SJSA1 (cell line): ENCODE measurements at places on chromosomes 1 and 21. TPM values are rescaled to one million over a fixed set of nuclear protein-coding genes. Genes with fewer than 3 reads are reported as not detected.

TARDBP gene
- 35.1 and 96.3 TPM in 2 replicates for total RNA-seq

ZFP69B gene
- total RNA-seq: 2.3 and 4.2 TPM in 2 replicates

MANEAL gene
- total RNA-seq: 0.95 TPM in 1 of 2 replicates, not detected in the other

C21orf91 gene
- total RNA-seq: 9.0 and 14.0 TPM in 2 replicates

TSSK3 gene
- not detected in 2 replicates for total RNA-seq

NDC1 gene
- total RNA-seq: 60.5 and 65.0 TPM in 2 replicates

NEXN gene
- total RNA-seq: 31.4 and 36.0 TPM in 2 replicates

RNASEL gene
- total RNA-seq: 8.8 and 11.5 TPM in 2 replicates

SMCP gene
- not detected in 2 replicates for total RNA-seq

AIRE gene
- not detected in 2 replicates for total RNA-seq

HSPB7 gene
- total RNA-seq: not detected in 2 replicates

GRCh38 chr1:244050014-244050834 is 859 bp upstream of the ZBTB18 start:
- DNase-seq: no peak

- no peak for DNase-seq
Measured at GRCh38 chr1:156151093-156151688, 2.2 kb upstream of the SEMA4A start.

- no peak for DNase-seq
Measured at GRCh38 chr1:14975119-14975518, 178.4 kb upstream of the TMEM51 start.

DNA sequence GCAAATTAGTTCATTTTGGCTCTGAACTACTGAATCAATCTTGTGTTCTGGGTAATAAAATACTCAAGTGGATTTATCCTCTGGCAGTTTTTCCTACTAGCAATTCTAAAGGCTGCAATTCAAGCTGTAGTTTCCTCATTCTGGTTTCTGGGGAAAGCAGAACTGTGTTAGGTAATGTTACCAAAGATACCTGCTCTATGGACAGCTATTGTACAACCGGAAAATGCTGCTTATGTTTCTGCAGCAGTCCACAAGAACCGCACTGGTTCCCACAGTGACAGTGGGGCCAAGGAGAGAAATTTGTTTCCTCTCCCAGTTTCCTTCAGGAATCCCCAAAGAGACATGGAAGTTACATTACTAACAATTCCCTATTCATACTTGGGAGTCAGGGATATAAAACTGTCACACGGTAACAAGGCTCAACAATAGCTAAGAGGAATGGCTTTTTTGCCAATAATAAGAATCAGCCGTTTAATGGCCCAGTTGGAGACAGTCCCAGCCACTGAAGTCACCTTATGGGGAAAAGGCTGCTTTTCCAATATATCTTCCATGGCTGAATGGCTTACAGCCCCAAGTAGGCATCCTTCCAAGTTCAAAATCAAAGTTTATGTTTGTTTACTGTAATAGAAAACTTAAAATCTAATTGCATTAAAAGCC is 52.6 kb downstream of the PCNX2 start:
- no peak for DNase-seq

- DNase-seq: no peak
Measured at GRCh38 chr1:121471523-121471922, 286.7 kb downstream of the SRGAP2C start.

DNA sequence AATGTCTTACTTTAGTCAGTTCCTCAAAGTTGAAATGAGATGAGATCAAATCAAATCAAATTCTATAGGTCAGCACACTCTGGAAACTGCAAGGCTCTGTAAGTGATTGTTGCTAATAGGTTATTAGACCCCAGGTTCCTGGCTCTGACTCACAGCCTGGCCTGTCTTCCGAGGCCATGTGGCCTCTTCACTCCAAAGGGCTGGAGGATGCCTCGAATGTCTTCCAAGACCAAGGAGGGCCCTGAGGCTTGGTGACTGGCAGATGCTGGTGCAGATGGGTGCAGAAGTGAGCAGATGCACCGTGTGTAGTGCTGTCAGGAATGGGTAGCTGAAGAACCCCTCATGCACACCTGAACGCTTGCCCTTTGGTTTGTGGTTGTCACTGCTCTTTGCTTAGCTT is 113.4 kb downstream of the MAB21L3 start:
- DNase-seq: no peak

- DNase-seq: no peak
Measured at GRCh38 chr21:42836402-42836666, 43.0 kb downstream of the WDR4 start.

DNA sequence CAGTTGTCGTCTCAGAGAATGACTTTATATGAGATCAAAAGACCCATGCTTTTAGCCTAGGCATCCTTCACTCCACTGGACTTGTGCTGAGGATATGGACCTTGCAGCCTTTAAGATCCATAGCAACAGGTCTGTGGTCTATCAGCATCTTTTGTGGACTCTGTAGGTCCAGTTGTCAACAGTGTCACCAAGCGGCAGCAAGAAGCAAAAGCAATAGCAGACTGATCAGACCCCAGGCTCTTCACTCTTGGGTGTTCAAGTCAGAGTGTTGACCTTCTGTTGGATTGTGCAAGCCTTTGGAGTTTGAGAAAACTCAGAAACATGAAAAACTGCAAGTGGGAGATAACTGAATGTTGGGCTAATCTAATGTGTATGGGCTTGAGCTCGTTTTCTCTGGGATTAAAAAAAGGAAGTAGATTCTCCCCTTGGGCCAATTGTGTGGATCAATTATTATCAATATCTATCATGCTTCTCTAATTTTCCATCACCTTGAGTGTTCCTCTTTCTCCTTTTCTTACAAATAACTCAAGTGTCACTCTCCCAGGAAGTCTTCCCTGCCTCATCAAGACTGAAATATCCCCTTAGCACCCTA is 144.2 kb downstream of the LYPLAL1 start:
- no peak for DNase-seq

DNA sequence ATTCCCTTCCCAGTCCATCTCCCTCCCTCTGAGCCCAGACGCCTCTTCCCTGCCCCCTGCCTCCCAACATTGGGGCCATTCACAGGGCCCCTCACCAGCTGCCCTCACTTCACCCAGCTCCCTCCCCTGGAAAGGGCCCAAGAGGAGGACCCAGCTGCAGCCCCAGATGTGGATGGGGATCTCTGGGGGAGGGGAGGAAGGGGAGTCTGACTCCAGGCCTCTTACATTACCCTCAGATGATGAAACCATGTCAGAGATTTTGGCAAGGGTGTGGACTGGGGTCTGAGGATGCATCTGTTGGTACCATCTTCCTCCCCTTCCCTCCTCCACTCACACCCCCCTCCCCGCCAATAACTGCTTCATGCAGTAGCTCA is 1.1 kb upstream of the KIF21B start:
- DNase-seq: no peak

- peak; percentile 97 for DNase-seq
Measured at GRCh38 chr1:14822493-14822892, 224.0 kb downstream of the KAZN start.

GRCh38 chr1:12031039-12031980 is 12.0 kb downstream of the MIIP start:
- peak; percentile 17 for DNase-seq

- DNase-seq: no peak
Measured at GRCh38 chr1:245363461-245364200, 208.8 kb downstream of the KIF26B start.

DNA sequence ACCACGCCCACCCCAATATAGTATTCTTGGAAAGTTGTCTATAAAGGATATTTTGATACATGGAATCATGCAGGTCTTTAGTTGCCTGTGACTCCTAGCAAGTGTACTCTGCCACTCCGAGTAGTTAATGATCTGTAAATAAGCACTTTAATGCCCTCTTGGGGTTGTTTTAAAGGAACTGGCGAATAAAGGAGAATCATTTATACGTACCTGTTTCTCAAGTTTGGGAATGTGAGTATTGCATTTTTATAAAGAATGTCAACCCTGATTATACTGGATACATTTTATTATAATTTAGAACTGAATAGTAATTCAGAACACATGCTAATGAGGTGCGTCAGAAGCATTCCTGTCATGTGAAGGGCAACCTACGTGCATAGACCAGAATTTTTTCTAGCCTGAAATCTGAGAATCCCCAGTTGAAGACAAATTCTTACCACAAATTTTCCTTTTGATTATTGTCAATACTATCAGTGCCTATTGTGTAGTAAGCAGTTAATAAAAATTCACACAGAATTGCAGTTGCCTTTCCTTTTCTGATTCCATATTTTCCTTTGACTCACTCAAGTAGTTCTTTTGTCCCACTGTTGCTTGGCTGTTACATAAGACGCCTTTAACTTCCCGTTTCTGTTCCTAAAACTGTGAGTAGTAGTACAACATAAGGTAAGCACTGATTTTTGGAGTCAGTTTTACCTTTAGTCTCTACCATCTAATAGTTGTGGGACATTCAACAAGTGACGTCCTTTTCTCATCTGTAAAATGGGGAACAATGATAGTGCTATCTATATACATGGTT is 5.1 kb downstream of the AHCYL1 start:
- no peak for DNase-seq

GRCh38 chr21:31554511-31555022 is 104.9 kb upstream of the SOD1 start:
- peak; percentile 77 for DNase-seq

DNA sequence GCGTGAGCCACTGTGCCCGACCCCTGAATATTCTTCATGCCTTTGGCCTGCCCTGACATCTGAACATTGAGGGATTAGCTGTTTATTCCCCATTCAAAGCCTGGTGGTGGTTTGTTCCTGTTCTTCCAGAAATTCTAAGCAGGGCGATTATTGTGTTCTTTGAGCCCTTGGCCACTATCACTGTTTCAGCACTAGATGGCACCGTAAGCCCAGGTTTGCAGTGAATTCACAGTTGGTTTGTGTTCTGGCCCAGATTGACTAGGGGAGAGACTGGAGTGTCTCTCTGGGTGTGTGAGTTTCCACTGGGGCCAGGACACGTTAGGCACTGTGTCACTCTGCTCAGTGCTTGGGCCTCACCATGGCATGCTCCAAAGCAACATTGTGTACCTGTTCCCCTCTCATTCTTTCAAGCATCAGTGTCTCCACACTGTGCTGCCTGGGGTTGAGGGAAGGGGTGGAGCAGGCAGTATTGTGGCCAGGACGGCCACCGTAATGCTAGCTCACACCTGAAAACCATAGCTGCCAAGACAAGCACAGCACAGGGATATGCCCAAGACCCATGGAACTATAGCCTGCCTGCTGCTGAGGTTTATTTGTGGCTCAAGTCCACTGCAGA is 52.7 kb downstream of the PKN2 start:
- peak; percentile 45 for DNase-seq
